ENCODE measurements at places on chromosomes 11 and 22. TPM values are rescaled to one million over a fixed set of nuclear protein-coding genes. Genes with fewer than 3 reads are reported as not detected.

The GTSE1 gene
- total RNA-seq: 64.7 TPM

The PATE4 gene
- not detected for total RNA-seq

The EHF gene
- not detected for total RNA-seq

The EFCAB6 gene
- 0.19 TPM for total RNA-seq

The ROBO4 gene
- not detected for total RNA-seq

The CHRM4 gene
- total RNA-seq: 0.18 TPM

The ADORA2A gene
- 36.5 TPM for total RNA-seq

The ACR gene
- not detected for total RNA-seq

The RFPL1 gene
- total RNA-seq: not detected

The SCARF2 gene
- total RNA-seq: 1.9 TPM

The KCNQ1OT1 gene
- 0.20 TPM for total RNA-seq

The BUD13 gene
- 31.3 TPM for total RNA-seq

The CKAP5 gene
- total RNA-seq: 140 TPM

The DUSP8 gene
- total RNA-seq: 1.1 TPM

The MAP6 gene
- total RNA-seq: 0.10 TPM
